ENCODE measurements at places on chromosomes 7 and 10.

GRCh38 chr7:50022991-50023390, 70.1 kb downstream of the ZPBP start:
- DNase-seq: no peak

DNA sequence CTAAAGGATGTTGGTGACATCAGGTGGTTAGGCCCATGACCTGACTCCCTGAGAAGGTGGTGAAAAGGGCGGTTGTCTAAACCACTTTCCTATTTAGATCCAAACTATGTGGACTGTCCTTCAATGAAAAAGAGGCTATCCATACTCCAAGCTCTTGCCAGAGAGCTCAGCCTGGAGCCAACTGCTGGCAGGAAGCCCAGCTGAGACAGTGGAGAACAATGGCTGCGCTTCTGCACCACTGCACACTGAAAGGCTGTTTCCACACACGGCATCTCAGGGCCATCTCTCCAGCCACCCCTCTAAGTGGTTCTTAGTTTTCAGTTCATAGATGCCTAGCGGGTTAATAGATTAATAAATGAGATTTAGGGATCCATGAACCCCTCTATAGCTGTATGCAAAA, 488.8 kb upstream of the ZMIZ1 start:
- no peak for DNase-seq

- DNase-seq: no peak
These were observed 26.8 kb downstream of the DPCD start for GRCh38 chr10:101614663-101615524.

DNA sequence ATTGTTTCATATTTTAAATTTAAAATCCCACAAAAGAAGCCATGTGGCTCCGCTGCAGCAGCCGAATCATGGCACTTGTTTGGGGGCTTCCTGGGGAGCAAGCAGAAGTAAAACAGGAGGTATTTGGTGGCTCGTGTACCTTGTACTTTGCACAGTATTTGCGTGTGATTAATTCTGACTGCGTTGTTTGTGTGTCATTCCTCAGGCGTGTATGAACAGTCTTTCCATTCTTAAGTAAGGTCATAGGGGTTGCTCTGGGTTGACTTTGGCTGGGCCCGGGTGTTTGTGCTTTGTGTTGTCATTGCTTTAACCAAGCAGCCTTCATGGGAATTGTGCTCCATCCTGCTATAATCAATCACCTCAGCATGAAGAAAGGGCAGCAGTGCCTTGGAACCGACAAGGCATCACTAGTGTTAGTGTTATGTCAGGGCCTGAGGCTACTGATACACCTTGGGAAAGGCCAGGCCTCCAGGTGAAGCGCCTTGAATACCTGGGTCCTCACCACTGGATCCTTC, 182.4 kb downstream of the ARHGAP21 start:
- no peak for DNase-seq
